ENCODE measurements at places on chromosomes 12 and 14.

DNA sequence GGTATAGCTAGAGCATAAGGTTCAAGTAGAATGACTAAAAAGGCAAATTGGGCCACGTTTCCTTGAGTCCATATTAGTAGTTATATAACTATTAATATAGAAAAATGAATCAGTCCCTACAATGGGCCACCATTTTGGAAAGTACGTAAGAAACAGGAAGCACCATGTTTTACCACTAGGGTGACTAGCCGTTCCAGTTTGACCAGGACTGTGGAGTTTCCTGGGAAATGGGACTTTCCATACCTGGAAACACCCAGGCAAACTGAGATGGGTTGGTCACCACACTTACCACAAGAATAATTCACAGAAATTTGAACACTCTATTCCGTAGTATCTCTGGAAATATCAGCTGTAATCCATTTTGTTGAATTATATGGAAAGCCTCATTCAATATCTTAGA is 2.1 kb upstream of the MAGOHB start:
- no peak for DNase-seq

DNA sequence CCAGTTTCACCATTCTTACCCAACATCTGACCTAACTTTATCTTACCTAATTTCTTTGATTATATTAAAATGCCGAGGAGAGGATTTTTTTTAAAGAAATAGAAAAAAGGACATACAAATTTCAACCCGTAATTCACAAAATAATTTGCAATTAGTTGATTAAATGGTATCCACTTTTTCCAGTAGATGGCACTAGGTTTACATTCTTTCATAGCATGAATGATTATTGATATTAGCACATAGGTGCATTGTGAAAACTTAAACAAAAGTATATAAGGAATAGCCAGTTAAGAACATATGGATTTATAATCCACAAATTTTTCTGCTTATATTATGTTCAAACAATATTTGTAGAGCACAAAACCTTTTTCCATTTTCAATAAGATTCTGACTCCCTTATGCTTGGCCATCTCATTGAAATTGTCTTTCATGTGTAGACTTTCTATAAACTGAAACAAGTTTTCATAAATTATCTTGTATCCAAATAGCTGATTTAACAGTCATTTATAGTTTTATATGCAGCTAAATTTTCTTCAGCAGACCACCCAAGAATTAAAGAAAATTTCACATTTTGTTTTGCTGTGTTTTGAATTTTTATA is 35.3 kb downstream of the MSRB3 start:
- no peak for DNase-seq

GRCh38 chr12:65605019-65605418 is 219.3 kb upstream of the HMGA2 start:
- DNase-seq: no peak

DNA sequence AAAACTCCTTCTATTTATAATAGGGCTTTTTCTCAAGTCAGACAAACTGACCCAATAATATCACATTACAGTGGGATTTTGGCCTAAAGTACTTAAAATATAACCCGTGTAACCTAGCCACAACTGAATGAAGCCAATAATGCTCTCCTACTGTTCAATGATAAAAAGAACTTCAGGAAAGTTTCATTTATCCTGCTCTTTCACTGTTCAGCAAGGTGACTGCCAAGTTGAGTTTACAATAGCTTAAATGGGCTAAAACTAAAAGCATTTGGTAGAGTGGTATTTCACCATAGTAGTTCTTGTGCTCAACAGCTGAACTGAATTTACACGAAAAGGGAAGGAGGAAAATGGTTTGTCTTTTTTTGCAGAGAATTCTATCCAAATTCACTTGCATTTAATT is 49.8 kb downstream of the CNTN1 start:
- no peak for DNase-seq

DNA sequence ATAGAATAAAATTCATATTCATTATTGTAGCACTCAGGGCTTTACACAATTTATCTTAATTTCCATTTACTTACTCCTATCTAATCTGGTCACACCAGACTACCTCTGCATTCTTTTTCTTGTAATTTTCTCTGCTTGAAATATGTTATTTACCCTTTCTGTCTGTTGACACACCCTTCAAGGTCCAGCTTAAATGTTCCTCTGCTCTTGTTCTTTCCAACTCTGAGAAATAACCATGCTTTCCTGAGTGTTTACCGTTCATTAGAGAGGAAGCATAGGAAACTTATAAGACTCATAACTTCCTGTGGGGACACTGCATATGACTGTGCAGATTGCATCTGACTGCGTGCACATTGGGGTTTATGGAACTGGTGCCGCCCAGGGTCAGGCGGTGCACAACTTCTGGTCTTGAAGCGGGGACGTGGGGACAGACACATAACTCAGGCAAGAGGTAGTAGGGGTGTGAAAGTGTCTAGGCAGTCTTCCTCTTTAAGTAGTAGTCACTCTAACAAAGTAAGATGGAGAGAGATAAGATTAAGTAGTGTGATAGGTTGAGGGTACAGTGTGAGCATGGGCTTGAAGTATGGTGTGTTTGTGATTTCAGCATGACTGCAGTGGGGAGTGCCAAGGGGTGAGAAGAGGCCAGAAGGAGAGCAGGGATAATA is 42.6 kb upstream of the FOXJ2 start:
- no peak for DNase-seq

All from coronary artery (tissue), 2 donors.